ENCODE measurements at places on chromosomes 16 and 17. TPM values are rescaled to one million over a fixed set of nuclear protein-coding genes. Genes with fewer than 3 reads are reported as not detected.

The TM4SF5 gene
- not detected for polyA plus RNA-seq

The RNF112 gene
- not detected for polyA plus RNA-seq

The CEP295NL gene
- not detected for polyA plus RNA-seq

The GALR2 gene
- 0.15 TPM for polyA plus RNA-seq

The IGFBP4 gene
- polyA plus RNA-seq: 28.5 TPM

The RAB37 gene
- not detected for polyA plus RNA-seq

The TNS4 gene
- 120 TPM for polyA plus RNA-seq

The RNF222 gene
- polyA plus RNA-seq: 0.07 TPM

The UMOD gene
- polyA plus RNA-seq: not detected

The KRT25 gene
- not detected for polyA plus RNA-seq

The MYOCD gene
- polyA plus RNA-seq: not detected

The HSD11B2 gene
- 1.00 TPM for polyA plus RNA-seq

The TSC2 gene
- polyA plus RNA-seq: 33.9 TPM

The KRTAP4-9 gene
- not detected for polyA plus RNA-seq

The CSH1 gene
- polyA plus RNA-seq: not detected

The ZACN gene
- polyA plus RNA-seq: not detected

The PERCC1 gene
- polyA plus RNA-seq: not detected

The TPSD1 gene
- polyA plus RNA-seq: not detected

The TEKT5 gene
- polyA plus RNA-seq: not detected

The SLC38A8 gene
- polyA plus RNA-seq: not detected

The ABCA8 gene
- polyA plus RNA-seq: not detected

The TLCD2 gene
- polyA plus RNA-seq: 0.87 TPM

The CLEC10A gene
- polyA plus RNA-seq: not detected

The NKD1 gene
- polyA plus RNA-seq: 0.19 TPM

The CD300A gene
- polyA plus RNA-seq: not detected

The SLC16A5 gene
- 1.6 TPM for polyA plus RNA-seq

The TP53TG3C gene
- not detected for polyA plus RNA-seq

The SLC52A1 gene
- 0.39 TPM for polyA plus RNA-seq

The CD7 gene
- not detected for polyA plus RNA-seq

The NAE1 gene
- polyA plus RNA-seq: 50.6 TPM

The CDRT15 gene
- polyA plus RNA-seq: not detected

The PNPO gene
- 62.4 TPM for polyA plus RNA-seq

The SCGB1C2 gene
- not detected for polyA plus RNA-seq

The CTRL gene
- 0.46 TPM for polyA plus RNA-seq

The RCVRN gene
- polyA plus RNA-seq: not detected

The PLXDC1 gene
- polyA plus RNA-seq: 0.09 TPM

Measured in mammary epithelial cell (primary cell).